ENCODE measurements at places on chromosomes 3 and 15. TPM values are rescaled to one million over a fixed set of nuclear protein-coding genes. Genes with fewer than 3 reads are reported as not detected.

DNA sequence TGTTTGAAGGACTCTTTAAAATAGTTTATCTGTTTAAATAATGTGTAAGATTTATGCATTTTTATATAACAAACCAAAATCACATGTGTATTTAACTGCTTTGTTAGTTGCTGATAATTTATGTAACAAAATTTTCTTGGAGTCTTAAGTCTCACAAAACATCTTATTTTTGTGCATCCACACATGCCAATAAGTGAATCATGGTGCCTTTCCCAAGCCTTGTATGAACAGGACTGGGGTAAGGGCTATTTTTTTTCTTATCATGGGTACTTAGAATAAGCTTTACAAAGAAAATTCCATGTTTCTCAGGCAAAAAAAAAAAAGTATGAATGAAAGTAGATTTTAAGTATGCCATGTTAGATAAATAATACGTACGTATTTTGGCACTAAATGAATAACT lies 132.9 kb upstream of the LRRFIP2 start:
- H3K27me3 ChIP-seq = no peaks in the 10 kb centered on the region
- no peak overlapping the region for H3K4me3 ChIP-seq
- peak; percentile 37 for DNase-seq
- peaks cover 5% of the 10 kb centered on the region for H3K36me3 ChIP-seq

- H3K27ac ChIP-seq = peak overlapping the region; percentile 44
- H3K36me3 ChIP-seq = no peaks in the 10 kb centered on the region
- DNase-seq = peak; percentile 69
- no peaks in the 10 kb centered on the region for H3K27me3 ChIP-seq
- peaks cover 25% of the 10 kb centered on the region for H3K4me1 ChIP-seq
Measured at GRCh38 chr3:120642368-120642948, 39.6 kb downstream of the HGD start.

DNA sequence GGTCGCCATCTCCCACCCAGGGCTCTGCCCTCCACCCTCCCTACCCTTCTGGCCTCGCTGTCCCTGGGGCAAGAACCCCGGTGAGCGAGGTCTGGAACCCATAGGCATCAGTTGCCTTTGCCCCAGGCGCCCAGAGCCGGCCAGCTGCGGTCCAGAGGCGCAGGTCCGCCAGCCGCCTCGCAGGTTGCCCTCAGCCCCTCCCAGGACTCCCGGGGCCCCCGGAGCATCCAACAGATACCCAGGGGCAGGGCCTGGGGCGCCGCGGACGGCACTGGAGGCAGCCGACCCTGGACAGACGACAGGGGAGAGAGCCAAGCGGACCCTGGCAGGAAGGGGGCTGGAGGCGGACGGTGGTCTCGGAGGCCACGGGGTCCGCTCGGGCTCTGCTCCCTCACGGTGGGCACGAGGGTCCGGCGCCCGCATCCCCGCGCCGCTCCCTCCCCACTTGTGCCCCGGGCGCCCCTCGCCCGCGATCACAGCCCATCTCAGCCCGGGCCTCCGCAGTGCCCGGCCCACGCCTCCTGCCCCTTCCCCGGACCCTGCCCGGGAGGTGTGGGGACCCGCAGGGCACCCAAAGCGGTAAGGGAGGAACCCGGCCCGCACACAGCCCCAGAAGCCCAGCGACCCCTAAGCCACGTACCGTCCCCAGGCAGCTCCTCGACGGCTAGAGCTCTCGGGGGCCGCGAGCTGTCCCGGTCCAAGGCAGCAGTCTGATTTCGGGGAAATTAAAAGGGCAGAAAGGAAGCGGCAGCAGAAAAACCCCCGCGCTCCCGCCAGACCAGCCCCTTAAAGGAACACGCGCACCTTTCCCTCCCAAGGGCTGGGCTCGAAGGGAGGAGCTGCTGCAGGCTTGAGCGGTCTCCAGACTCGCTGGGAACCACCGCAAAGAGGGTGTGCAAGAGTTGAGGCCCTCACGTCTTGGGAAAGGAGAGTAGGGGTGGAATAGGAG lies at the start of gene HAPLN3:
TSS of gene HAPLN3 (minus strand) at position 726 of the 949 bp plus-strand sequence. CDS start 8,246 bp downstream, outside the sequence.
- H3K27ac ChIP-seq = no peak within 1 kb of the TSS
- no peaks in the 10 kb centered on the region for H3K36me3 ChIP-seq
- peak; percentile 62 for DNase-seq
- peak within 1 kb of the TSS; percentile 72 for H3K4me3 ChIP-seq

DNA sequence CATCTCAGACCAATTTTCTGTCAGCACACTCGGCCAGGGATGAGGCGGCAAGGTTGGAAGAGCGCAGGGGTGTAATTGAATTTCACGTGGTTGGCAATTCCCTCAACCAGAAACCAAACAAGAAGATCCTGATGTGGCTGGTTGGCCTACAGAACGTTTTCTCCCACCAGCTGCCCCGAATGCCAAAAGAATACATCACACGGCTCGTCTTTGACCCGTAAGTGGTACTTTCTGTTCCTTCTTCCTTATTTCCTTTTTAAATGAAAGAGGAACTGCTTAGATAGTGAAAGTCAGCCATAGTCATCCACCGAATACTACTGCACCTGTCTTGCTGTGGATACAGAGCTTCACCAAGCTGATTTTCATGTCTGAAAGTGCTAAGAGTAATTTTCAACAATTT lies 60.1 kb downstream of the SGO1 start:
- H3K4me3 ChIP-seq = peak overlapping the region; percentile 46
- no peaks in the 10 kb centered on the region for H3K36me3 ChIP-seq
- no peaks in the 10 kb centered on the region for H3K27me3 ChIP-seq
- peak; percentile 25 for DNase-seq
- H3K27ac ChIP-seq = no peak overlapping the region
- 0 out of 2 replicates have a peak, but pooled peaks cover 5% of the 10 kb centered on the region for H3K4me1 ChIP-seq

GRCh38 chr3:177336873-177337450 lies 139.7 kb upstream of the TBL1XR1 start:
- peaks cover 37% of the 10 kb centered on the region for H3K4me1 ChIP-seq

GRCh38 chr3:27673701-27674100 lies 48.4 kb downstream of the EOMES start:
- H3K4me1 ChIP-seq = peaks cover 30% of the 10 kb centered on the region
- no peak for DNase-seq
- no peaks in the 10 kb centered on the region for H3K27me3 ChIP-seq

DNA sequence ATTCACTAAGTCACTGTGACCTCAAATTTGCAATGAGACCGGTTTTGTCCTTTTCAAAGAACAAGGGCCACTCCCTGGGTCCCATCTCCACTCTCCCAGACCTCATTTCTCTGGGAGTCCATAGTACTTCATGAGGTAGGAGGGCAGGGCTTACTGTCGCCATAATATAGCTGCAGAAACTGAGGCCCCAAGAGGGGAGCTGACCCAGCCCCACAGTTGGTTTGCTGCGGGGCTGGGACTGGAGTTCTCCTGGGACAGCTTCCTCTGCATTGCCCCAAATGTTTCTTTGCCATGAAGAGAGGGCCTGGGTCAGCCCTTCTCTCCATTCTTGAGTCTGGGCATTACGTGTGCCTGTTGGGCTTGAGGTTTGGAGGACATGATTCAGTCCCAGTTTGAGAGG lies 60.1 kb downstream of the ITGA11 start:
- peaks cover 25% of the 10 kb centered on the region for H3K36me3 ChIP-seq
- no peak overlapping the region for H3K27ac ChIP-seq
- DNase-seq = no peak
- H3K4me3 ChIP-seq = no peak overlapping the region
- peaks cover 7% of the 10 kb centered on the region for H3K4me1 ChIP-seq
- H3K27me3 ChIP-seq = no peaks in the 10 kb centered on the region

DNA sequence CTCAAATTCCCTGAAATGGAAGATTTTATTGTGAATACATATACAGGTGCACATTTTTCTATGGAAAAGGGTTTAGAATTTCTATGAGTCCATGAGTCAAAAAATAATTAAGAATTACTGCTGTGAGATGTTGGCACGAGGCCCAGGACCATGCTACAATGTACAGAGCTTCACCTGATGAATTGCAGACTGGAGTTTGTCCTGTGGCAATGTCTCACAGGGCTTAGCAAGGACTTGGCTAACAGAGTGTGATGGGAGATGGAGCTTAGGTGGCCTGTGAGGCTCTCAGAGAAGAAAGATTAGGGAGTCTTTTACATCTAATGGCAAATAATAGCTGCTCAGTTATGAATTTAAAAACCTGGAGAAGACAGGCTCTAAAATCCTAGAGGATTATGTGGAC lies 219.5 kb upstream of the CBLB start:
- no peaks in the 10 kb centered on the region for H3K4me1 ChIP-seq
- H3K27ac ChIP-seq = no peak overlapping the region
- no peak for DNase-seq
- H3K4me3 ChIP-seq = no peak overlapping the region
- no peaks in the 10 kb centered on the region for H3K36me3 ChIP-seq

- no peaks in the 10 kb centered on the region for H3K27me3 ChIP-seq
- no peak for DNase-seq
- peak overlapping the region; percentile 83 for H3K27ac ChIP-seq
- peaks cover 22% of the 10 kb centered on the region for H3K4me1 ChIP-seq
- peak overlapping the region; percentile 95 for H3K4me3 ChIP-seq
- H3K36me3 ChIP-seq = no peaks in the 10 kb centered on the region
Measured at GRCh38 chr15:67064607-67065530, 533 bp upstream of the SMAD3 start.

GRCh38 chr15:63157891-63158431 lies 684 bp upstream of the RPS27L start:
- H3K27ac ChIP-seq = peak overlapping the region; percentile 99
- H3K36me3 ChIP-seq = peaks cover 26% of the 10 kb centered on the region
- peak; percentile 95 for DNase-seq

Gene DMXL2
- 17.6 TPM for total RNA-seq

Gene CRYGS
- 0.63 TPM for total RNA-seq

Data from GM23248 (cell line).